ENCODE measurements at places on chromosomes 6 and 20. TPM values are rescaled to one million over a fixed set of nuclear protein-coding genes. Genes with fewer than 3 reads are reported as not detected.

DNA sequence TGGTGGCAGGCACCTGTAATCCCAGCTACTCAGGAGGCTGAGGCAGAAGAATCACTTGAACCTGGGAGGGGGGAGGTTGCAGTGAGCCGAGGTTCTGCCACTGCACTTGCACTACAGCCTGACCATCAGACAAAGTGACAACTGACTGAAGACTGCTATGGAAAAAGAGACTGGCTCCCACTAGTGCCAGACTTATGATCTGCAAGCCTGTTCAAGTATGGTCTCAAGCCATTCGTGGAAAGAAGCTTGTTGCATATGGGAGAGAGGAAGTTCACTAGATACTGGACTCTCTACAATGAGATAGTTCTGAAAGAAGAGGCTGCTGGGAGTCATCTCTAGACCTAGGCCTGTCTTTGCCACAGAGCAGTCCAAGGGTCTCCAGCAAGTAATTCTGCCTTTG lies 26.7 kb downstream of the MDN1 start:
- peak; percentile 4 for DNase-seq

Gene ZNF292
- 8.4 TPM for total RNA-seq

Gene ABHD16B
- not detected for total RNA-seq

- no peak for DNase-seq
Measured at GRCh38 chr6:50410579-50410978, 302.7 kb upstream of the TFAP2D start.

Gene SYNDIG1
- 0.80 TPM for total RNA-seq

Gene HLA-DRB1
- 0.34 TPM for total RNA-seq

DNA sequence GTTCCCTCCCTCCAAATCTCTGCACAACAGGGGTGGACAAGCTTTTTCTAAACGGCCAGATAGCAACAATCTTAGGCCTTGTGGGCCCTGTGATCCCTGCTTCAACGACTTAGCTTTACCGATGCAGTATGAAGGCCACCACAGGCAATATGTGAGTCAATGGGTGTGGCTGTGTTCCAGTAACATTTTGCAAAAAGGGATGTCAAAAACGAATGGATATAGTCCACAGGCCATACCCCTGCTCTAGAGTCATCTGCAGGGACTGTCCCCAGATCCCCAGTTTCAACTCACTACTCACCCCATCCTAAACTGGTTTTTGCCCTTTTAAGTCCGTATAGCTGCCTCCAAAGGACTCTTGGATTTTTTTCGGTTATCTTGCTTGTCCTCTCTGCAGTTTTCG lies 34.4 kb downstream of the ECT2L start:
- DNase-seq, result no peak

Gene PRDM1
- total RNA-seq, result 0.86 TPM

Gene KIF25
- total RNA-seq, result not detected

GRCh38 chr6:163195721-163196691 lies 218.5 kb upstream of the QKI start:
- DNase-seq, result no peak

DNA sequence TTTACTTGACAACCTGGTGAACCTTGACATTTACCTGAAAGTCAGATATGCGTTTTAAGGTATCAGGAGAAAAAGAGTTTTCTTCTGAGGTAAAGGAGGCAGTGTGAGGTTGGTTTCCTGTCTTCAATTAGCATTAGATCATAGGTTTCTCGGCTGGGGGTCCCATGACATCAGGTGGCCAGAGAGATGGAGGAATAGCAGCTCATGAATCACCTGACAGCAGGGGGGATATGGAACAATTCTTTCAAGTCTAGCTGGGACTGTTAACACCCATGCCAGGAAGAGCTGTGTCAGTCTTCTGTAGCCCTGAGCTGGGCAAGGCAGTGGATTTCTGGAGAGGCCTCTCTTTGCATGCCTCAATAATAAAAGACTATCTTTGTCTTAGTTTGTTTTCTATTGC lies 108.0 kb upstream of the TMEM170B start:
- DNase-seq, result peak; percentile 97

DNA sequence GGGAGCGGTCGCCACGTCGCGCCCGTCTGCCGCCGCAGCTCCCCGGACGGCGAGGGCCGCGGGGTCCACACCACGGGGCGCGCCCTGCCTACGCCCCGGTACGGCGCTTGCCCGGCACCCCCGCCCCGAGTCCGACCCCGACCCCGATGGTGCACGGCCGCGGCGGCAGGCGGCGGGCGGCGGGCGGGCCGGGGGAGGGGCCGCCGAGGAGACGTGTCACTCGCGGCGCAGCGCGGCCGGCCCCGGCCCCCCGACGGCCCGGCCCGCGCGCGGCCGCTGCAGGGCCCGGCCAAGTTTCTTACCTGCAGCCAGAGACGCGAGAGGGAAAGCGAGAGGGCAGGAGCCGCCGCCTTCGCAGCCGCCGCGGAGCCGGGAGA lies 328 bp downstream of the RRBP1 start:
- DNase-seq, result no peak

DNA sequence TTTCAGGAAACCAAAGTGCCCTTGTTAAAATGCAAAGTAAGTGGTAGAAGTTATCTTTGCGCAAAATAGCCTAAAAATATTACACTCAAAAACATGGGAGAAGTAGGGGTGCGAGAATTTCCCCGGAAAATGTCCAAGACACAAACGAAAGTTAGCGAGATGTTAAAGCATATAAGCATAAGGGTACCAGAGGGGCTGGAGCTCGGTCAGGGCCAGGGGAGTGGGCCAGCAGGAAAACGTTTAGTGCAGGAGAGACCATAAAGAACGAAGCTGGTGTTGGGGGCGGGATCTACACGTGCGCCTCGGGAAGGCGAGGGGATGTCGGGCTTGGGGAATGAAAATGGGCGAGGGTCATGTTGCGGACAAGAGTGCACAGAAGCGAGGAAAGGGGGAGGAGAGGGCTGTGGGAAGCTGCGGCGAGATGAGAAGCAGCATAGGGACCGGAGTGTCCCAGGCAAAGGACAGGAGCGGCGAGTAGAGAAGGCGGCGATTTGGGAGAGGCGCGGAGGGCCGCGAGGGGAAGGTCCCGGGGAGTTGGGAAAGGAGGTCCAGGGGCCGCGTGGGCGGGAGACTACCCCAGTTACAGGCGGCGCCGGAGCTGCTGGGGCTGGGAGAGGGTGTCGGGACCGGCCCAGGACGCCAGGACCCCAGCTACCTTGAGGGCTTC lies 600 bp downstream of the XPO5 start:
- DNase-seq, result peak; percentile 44

Gene TRIM38
- 5.4 TPM for total RNA-seq

DNA sequence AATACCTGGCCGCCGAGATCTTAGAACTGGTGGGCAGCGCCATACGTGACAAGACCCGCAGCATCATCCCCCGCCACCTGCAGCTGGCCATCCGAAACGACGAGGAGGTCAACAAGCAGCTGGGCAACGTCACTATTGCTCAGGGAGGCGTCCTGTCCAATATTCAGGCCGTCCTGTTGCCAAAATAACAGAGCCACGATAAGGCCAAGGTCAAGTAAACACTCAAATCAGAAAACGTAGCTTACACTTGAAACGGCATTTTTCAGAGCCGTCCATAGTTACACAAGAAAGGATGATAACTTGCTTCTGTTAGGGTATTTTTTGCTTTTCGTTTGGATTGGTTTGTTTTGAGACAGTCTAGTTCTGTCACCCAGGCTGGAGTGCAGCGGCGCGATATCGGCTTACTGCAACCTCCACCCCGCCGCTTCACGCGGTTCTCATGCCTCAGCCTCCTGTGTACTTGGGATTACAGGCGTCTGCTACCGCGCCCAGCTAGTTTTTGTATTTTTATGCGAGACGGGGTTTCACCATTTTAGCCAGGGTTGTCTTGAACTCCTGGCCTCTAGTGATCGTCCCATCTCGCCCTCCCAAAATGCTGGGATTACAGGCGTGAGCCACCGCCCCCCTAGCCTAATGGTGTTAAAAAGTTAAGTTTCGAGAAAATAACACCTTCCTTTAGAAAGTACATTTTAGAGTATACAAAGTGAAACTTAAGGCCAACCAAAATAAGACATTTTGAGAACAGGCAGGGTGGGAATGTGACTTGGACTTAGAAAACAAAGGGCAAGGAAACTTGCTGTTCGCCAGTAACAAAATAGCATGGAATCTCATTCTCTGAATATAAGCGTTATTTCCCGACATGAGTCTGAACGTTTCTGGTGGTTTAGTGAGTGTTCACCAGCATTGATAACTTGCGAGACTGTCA lies 42.8 kb upstream of the HFE start:
- DNase-seq, result no peak

- peak; percentile 91 for DNase-seq
Measured at GRCh38 chr6:47083586-47084047, 41.5 kb upstream of the ADGRF1 start.

DNA sequence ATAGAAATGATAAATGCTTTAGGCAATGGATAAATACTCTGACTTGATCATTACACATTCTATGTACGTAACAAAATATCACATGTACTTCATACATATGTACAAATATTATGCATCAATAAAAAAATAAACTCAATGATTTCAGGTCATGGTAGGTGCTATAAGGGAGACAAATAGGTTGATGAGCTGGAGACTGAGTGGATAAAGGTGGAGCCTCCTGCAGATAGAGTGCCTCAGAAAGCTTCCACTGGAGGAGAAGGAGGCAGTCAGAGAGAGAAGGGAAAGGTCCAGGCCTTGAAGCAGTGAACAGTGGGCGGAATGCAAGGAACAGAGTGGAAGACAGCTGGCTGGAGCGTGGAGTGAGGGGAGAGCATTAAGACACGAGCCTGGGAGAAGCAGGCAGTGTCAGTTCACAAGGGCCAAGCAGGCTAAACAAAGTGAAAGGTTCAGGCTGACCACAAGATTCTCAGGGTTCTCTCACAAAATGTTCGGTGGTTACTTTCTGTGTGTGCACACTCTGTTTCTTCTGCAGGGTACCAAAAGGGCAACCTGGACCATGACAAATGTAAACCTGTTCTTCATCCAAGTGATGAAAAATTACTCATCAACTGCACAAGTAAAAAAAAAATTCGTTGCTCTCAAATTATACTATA lies 55.9 kb upstream of the SEC63 start:
- no peak for DNase-seq

GRCh38 chr6:40268166-40268565 lies 319.0 kb downstream of the LRFN2 start:
- no peak for DNase-seq

DNA sequence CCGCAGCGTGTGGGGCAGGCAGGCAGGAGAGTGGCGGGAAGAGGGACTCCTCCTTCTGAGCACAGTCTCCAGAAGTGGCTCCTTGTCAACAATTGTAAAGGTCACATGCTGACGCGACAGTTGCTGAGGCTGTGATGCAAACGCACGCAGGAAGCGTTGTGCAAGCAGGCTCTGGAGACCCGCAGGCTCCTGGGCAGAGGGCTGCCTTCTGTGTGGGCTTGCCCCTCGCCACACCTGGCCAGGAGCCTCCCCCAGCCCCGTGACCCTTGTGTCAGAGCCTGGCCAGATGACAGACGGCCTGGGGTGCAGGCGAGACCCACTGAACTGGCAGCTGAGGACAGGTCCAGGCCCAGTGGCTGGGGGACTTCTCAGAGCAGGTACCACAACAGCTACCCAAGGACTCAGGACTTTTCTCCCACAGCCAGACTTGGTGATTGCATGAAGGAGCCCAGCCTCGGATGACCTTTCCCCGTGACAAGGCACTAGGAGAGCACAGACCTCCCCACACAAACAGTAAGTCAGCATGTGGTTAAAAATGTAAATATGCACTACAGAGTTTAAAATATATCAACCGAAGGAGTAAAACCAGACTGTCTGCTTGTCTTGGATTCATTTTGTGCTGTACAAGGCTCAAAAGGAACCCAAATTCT lies 222.1 kb upstream of the RREB1 start:
- DNase-seq, result no peak

- peak; percentile 66 for DNase-seq
Measured at GRCh38 chr6:137112067-137112355, 61.4 kb downstream of the IL22RA2 start.

Gene ELOVL2
- 11.3 TPM for total RNA-seq

- DNase-seq, result peak; percentile 9
Measured at GRCh38 chr6:72374857-72375256, 247.0 kb upstream of the KCNQ5 start.

Gene CCM2L
- total RNA-seq, result 2.1 TPM

GRCh38 chr6:107709341-107709740 lies 114.8 kb downstream of the SCML4 start:
- DNase-seq, result no peak

Data from Daoy (cell line).